ENCODE measurements at places on chromosomes 4 and X. TPM values are rescaled to one million over a fixed set of nuclear protein-coding genes. Genes with fewer than 3 reads are reported as not detected.

Gene MAP7D3
- total RNA-seq, result 3.6 TPM

Gene PLXNA3
- total RNA-seq, result 46.7 TPM

GRCh38 chrX:15926622-15927021, 72.0 kb upstream of the AP1S2 start:
- no peak for DNase-seq

GRCh38 chrX:85851418-85851817, 195.9 kb downstream of the CHM start:
- DNase-seq, result no peak

DNA sequence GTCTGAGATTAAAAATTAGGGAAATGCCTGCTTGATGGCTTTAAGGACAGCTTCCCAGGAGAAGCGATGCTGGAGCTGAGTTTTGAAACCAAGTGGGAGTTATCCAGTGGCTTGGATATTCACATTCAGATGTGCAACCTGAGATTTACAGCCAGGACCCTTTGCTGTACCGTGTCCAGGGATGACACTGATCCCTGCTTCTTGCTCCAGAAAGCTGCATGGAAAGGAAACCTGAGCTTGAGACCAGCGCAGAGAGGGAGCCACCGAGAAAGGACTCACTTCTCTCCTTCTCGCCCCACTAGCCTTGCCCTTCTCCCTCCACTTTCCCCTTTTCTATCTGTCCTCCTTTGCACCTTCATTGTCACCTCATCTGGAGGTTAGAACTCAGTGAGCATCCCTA, 254.5 kb upstream of the PPARGC1A start:
- DNase-seq, result no peak

Gene GATA1
- total RNA-seq, result not detected

GRCh38 chrX:16186380-16187007, 19.2 kb downstream of the MAGEB17 start:
- DNase-seq, result no peak

Gene SPANXN3
- not detected for total RNA-seq

GRCh38 chrX:134898440-134898839, 92.4 kb upstream of the SMIM10 start:
- DNase-seq, result no peak

Gene PSAPL1
- not detected for total RNA-seq

DNA sequence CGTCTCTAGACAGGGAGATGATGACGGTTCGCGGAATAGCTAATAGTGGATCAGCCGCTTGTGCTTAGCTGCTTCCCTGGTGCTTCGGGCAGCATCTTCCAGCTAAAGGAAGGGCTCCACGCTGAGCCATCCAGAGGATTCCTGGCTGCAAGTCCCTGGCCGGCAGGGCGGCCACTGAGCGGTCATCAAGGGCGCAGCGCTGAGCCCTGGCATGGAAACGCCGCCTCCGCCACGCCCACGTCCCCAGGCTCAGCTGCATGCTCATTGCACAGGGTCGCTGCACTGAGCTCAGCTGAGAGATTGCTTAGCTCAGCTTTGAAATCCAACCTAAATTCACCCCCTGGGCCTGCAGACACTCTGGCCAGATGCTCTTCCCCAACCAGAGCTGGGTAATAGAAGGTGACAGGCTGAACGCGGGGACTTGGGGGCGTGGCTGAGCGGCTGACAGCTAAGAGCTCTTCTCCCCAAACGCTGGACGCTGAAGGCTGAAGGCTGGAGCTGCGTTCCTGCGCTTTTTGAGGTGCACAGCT, 118.2 kb upstream of the KIT start:
- DNase-seq, result no peak

GRCh38 chr4:10011885-10012284, 9.4 kb downstream of the SLC2A9 start:
- no peak for DNase-seq

DNA sequence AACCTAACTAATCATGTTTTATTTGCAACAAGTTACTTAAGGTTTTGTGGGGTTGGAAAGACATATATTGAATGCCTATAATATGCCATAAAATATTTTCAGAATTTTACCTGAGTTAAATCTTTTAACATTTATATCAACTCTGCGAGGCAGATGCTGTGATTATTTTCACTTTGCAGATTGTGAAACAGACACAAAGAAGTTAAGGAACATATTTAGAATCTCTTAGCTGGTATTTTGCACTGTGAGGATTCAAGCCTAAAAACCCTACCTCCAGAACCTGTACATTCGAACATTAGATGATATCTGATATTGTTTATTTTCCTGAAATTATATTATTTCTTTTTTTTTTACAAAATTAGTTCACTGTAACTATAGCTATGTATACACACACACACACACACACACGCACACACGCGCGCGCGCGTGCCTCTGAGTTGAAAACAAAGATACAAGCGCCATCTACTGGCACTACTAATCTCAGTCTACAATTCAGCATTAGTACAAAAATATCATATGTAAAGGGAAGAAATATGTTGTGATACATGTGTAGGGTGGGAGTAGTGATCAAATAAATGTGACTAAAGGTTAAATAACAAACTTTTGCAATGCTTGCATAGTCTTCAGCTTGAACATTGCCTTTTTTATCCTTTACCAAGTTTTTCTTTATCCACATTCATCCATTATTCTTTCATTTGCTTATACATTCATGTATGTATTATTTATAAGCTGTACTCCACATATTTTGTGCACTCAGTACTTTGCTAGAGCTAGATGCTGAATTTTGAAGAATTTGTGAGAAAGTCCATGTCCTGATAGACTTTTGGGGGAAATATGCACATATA, 61.5 kb downstream of the ANXA10 start:
- DNase-seq, result peak; percentile 58

GRCh38 chrX:129361576-129361975, 161.7 kb downstream of the SMARCA1 start:
- DNase-seq, result no peak

GRCh38 chrX:11867610-11868345, 109.7 kb downstream of the MSL3 start:
- no peak for DNase-seq

DNA sequence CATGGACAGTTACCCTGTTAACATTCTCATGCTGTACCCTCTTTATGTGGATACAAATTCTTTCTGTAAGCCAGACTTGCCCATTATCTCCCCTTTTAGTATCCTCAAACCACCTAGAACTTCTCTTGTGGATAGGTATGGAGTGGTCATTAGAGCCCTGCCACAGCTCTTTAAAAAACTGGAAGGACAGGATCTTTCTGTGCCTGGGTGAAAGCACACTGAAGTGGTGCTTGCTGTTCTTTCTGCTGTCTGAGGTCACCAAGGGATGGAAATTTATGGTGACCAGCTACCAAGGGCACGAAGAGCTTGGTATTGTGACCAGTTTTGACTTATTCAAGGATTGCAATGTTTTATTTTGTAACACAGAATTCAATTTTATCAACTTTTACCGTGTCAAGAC, 344.2 kb downstream of the CBLL2 start:
- no peak for DNase-seq

DNA sequence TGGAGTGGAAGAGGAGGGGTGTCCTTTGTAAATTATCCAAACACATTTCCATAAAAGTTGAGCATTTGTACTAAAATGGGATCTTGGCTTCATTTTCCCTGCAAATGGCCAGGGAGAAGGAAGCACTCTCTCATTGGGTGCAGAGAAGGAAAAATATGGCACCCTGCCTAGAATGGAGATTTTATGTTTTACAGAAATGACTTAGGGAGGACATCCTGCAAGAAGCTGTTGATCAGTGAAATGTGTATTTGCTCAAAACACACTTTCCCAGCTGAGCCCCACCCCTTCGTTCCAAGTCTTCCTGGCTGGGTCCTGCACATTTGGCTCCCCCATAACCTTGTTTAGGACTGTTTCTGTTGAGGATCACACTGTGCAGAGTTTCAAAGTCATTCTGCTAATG, 213.5 kb upstream of the TAPT1 start:
- no peak for DNase-seq

- no peak for DNase-seq
Observed at GRCh38 chr4:87232216-87232615, 11.8 kb upstream of the KLHL8 start.

- DNase-seq, result peak; percentile 17
Observed at GRCh38 chrX:109707319-109707718, 25.7 kb downstream of the ACSL4 start.

DNA sequence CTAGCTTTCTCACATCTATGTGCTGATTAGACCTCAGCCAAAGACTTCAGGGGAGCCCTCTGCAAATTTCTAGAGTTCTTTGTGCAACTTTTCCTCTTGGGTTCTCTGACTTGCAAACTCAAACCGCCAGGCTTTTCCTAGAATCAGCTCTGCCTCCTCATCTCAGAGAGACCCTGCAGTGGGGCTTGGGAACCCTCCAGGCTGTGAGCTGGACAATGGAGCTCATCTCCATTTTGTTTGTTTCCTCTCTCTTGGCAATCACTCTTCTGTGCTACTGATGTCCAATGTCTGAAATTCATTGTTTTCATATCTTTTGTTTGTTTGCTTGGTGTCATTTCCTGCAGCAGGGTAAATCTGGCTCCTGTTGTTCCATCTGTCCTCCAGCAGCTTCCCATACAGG, 33.0 kb downstream of the GYPB start:
- DNase-seq, result no peak

Gene ADGRL3
- not detected for total RNA-seq

- DNase-seq, result peak; percentile 56
Observed at GRCh38 chr4:158856852-158857251, 88.0 kb downstream of the FNIP2 start.

DNA sequence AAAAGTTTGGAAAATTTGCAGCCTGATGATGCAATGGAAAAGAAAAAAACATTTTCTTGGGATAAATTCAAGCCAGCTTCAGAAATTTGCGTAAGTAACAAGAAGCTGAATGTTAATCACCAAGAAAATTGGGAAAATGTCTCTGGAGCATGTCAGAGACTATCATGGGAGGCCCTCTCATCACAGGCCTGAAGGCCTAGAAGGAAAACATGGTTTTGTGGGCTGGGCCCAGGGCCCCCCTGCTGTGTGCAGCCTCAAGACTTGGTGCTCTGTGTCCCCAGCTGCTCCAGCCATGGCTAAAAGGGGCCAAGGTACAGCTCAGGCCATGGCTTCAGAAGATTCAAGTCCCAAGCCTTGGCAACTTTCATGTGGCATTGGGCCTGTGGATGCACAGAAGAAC, 1049.8 kb upstream of the GRIA3 start:
- no peak for DNase-seq
